ENCODE measurements at places on chromosomes 1 and 21. TPM values are rescaled to one million over a fixed set of nuclear protein-coding genes. Genes with fewer than 3 reads are reported as not detected.

- DNase-seq = peak; percentile 87
- H3K27ac ChIP-seq = peak overlapping the region; percentile 14
- H3K36me3 ChIP-seq = no peaks in the 10 kb centered on the region
- peak overlapping the region; percentile 67 for H3K4me3 ChIP-seq
- H3K4me1 ChIP-seq = peaks cover 36% of the 10 kb centered on the region
Observed at GRCh38 chr1:235093696-235094592, 34.7 kb downstream of the TOMM20 start.

DNA sequence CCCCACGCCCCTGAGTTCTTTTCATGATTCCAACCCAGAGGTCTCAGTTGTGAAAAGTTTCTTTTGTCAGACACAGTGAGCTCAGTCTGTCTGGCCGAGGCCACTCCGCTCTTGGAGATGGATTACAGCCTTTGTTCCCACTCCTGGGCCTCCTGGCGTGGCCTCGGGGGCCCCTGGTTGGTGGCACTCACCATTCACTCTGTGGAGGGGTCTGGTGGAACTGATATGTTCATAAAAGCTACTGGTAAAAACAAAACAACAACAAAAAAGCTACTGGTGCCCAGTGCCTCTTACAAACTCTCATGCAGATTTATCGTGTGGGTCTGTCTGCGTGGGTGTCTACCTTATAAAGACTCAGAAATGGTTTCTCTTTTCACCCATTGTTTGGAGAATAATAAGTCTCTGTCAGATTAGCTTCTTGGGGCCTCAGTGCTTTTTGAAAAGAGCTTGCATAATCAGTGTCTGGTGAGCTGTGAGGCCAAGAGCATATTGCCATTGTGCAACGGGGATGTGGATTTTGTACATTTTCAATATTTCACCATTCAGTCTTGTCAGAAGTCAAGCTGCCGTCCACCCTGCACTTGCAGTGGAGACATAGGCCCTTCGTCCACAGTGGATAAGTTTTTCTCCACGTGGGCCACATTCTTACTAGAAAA, 86.7 kb downstream of the GALNT2 start:
- peaks cover 6% of the 10 kb centered on the region for H3K36me3 ChIP-seq
- no peak overlapping the region for H3K27ac ChIP-seq
- H3K27me3 ChIP-seq = no peaks in the 10 kb centered on the region
- H3K4me1 ChIP-seq = peaks cover 44% of the 10 kb centered on the region
- no peak for DNase-seq

- no peak for DNase-seq
- peak overlapping the region; percentile 39 for H3K27ac ChIP-seq
- H3K36me3 ChIP-seq = peaks cover 5% of the 10 kb centered on the region
- peaks cover 44% of the 10 kb centered on the region for H3K4me1 ChIP-seq
- H3K4me3 ChIP-seq = no peak overlapping the region
- no peaks in the 10 kb centered on the region for H3K27me3 ChIP-seq
Observed at GRCh38 chr1:164767752-164768402, 208.9 kb downstream of the PBX1 start.

- no peaks in the 10 kb centered on the region for H3K27me3 ChIP-seq
- no peak overlapping the region for H3K4me3 ChIP-seq
- H3K4me1 ChIP-seq = peaks cover 17% of the 10 kb centered on the region
- H3K27ac ChIP-seq = no peak overlapping the region
- peaks cover 11% of the 10 kb centered on the region for H3K36me3 ChIP-seq
Observed at GRCh38 chr1:117150316-117150715, 28.8 kb upstream of the TRIM45 start.

- peaks cover 12% of the 10 kb centered on the region for H3K4me1 ChIP-seq
- 0 out of 2 replicates have a peak, but pooled peaks cover 2% of the 10 kb centered on the region for H3K36me3 ChIP-seq
- DNase-seq = peak; percentile 23
- no peak overlapping the region for H3K27ac ChIP-seq
Observed at GRCh38 chr1:33886496-33886895, 22.6 kb downstream of the HMGB4 start.

GRCh38 chr1:24322470-24323177, 3.5 kb downstream of the GRHL3 start:
- no peak overlapping the region for H3K27ac ChIP-seq
- peak overlapping the region; percentile 86 for H3K4me3 ChIP-seq
- peaks cover 51% of the 10 kb centered on the region for H3K4me1 ChIP-seq

DNA sequence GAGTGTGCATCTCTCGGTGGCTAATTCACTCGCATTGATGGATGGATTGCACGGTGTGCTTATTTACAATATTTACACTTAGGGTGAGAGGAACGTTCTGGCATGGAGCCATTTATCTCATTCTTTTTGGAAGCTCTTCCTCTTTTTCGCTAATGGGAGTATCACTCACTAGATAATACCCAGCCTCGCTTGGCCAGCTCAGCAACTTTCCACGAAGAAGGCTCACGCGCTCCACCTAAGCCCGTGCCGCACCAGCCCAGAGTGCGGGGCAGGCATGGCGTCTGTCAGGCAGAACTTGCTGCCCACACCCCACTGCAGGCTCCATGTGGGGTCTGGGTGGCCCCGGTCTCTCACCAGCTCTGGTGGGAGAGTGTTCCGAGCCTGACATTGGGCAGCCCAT, 484.9 kb downstream of the NPHP4 start:
- no peak overlapping the region for H3K27ac ChIP-seq
- DNase-seq = no peak
- H3K36me3 ChIP-seq = peaks cover 35% of the 10 kb centered on the region
- peaks cover 7% of the 10 kb centered on the region for H3K27me3 ChIP-seq
- no peaks in the 10 kb centered on the region for H3K4me1 ChIP-seq

- no peak overlapping the region for H3K4me3 ChIP-seq
- H3K27ac ChIP-seq = no peak overlapping the region
- DNase-seq = no peak
Observed at GRCh38 chr1:29900712-29901111, 664.4 kb downstream of the PTPRU start.

- peaks cover 8% of the 10 kb centered on the region for H3K4me1 ChIP-seq
- no peak for DNase-seq
- H3K36me3 ChIP-seq = peaks cover 9% of the 10 kb centered on the region
- peak overlapping the region; percentile 41 for H3K27ac ChIP-seq
- H3K27me3 ChIP-seq = no peaks in the 10 kb centered on the region
- H3K4me3 ChIP-seq = no peak overlapping the region
Observed at GRCh38 chr1:12143631-12144155, 23.1 kb upstream of the TNFRSF1B start.

GRCh38 chr21:14889080-14889810, 175.6 kb downstream of the NRIP1 start:
- H3K4me1 ChIP-seq = peaks cover 12% of the 10 kb centered on the region
- H3K27ac ChIP-seq = no peak overlapping the region
- DNase-seq = no peak
- H3K36me3 ChIP-seq = no peaks in the 10 kb centered on the region

- H3K4me1 ChIP-seq = peaks cover 37% of the 10 kb centered on the region
- peak overlapping the region; percentile 36 for H3K27ac ChIP-seq
- peak overlapping the region; percentile 79 for H3K4me3 ChIP-seq
- no peaks in the 10 kb centered on the region for H3K27me3 ChIP-seq
- DNase-seq = no peak
- H3K36me3 ChIP-seq = peaks cover 6% of the 10 kb centered on the region
Observed at GRCh38 chr1:44354268-44354839, 703 bp downstream of the ERI3 start.

- peaks cover 51% of the 10 kb centered on the region for H3K4me1 ChIP-seq
- H3K4me3 ChIP-seq = no peak overlapping the region
- no peaks in the 10 kb centered on the region for H3K36me3 ChIP-seq
- H3K27me3 ChIP-seq = no peaks in the 10 kb centered on the region
Observed at GRCh38 chr1:183093786-183094298, 70.6 kb downstream of the LAMC1 start.

GRCh38 chr1:162502928-162503327, 5.3 kb downstream of the UHMK1 start:
- no peak overlapping the region for H3K27ac ChIP-seq
- no peak for DNase-seq
- no peaks in the 10 kb centered on the region for H3K27me3 ChIP-seq

- no peak overlapping the region for H3K4me3 ChIP-seq
- DNase-seq = no peak
- peaks cover 7% of the 10 kb centered on the region for H3K4me1 ChIP-seq
- no peaks in the 10 kb centered on the region for H3K27me3 ChIP-seq
- peaks cover 42% of the 10 kb centered on the region for H3K36me3 ChIP-seq
Observed at GRCh38 chr1:6850537-6850936, 65.3 kb downstream of the CAMTA1 start.

GRCh38 chr1:3776231-3776961, 3.8 kb downstream of the SMIM1 start:
- no peak for DNase-seq
- H3K27me3 ChIP-seq = no peaks in the 10 kb centered on the region

DNA sequence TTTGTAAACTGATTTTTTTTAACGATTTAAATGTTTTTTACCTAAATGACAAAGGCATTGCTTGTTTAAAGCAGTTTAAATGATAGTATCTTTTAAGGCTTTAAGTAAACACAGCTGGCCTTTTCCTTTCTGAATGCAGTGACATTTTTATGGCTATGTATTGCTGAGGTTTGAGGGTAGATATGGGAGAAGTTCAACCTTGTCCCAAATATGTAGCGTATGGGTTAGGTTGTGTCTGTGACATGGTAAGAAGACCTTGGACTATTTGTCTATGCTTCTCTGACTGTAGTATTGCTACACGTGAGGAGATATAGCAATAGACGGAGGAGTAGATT, 32.5 kb downstream of the PKNOX1 start:
- DNase-seq = no peak
- peak overlapping the region; percentile 32 for H3K27ac ChIP-seq
- H3K4me1 ChIP-seq = peaks cover 34% of the 10 kb centered on the region
- no peak overlapping the region for H3K4me3 ChIP-seq
- H3K36me3 ChIP-seq = peaks cover 65% of the 10 kb centered on the region

DNA sequence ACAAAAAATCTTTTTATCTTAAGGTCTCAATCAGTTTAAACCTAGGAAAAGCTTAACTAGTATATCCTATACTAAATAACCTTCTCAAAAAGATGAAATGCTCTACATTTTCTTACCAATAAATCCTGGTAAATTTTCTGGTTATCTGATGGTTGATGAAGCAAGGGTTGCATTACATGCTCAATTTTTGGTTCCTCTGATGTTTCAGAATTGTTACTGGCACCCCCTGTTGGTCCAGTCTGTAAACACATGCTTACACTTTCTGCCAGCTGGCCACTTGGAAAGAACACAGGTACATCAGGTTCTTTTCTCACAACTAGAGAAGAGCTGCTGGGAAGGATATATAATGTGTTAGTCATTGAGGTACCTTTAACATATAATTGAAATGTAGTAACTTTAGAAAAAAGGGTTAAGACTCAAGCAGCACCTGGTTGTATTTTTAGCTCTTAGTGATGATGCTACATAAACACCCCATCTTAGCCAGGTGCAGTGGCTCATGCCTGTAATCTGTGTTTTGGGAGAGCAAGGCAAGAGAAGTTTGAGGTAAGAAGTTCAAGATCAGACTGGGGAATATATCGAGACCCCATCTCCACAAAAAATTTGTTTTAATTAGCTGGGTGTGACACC, 30.9 kb upstream of the TAL1 start:
- peak; percentile 60 for DNase-seq
- peaks cover 44% of the 10 kb centered on the region for H3K36me3 ChIP-seq
- H3K27me3 ChIP-seq = no peaks in the 10 kb centered on the region

DNA sequence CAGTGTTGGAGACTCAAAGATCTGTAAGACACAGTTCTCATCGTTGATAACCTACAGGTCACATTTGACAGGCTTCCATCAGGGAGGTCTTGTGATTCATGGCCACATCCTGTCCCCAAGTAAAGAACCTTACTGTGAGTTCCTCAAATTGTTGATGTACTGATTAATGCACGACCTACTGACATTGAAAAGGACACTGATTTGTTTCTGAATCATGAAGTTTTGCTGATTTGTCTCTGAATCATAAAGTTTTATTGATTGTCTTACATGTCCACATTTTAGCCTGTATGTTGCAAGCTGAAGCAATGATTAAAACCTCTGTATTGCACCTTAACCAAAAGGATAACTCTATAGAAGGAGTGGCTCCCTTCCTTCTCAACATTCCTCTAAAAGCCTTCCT, 476.3 kb upstream of the RUNX1 start:
- peaks cover 28% of the 10 kb centered on the region for H3K4me1 ChIP-seq
- no peak overlapping the region for H3K4me3 ChIP-seq
- no peaks in the 10 kb centered on the region for H3K27me3 ChIP-seq
- DNase-seq = no peak
- no peak overlapping the region for H3K27ac ChIP-seq
- no peaks in the 10 kb centered on the region for H3K36me3 ChIP-seq

DNA sequence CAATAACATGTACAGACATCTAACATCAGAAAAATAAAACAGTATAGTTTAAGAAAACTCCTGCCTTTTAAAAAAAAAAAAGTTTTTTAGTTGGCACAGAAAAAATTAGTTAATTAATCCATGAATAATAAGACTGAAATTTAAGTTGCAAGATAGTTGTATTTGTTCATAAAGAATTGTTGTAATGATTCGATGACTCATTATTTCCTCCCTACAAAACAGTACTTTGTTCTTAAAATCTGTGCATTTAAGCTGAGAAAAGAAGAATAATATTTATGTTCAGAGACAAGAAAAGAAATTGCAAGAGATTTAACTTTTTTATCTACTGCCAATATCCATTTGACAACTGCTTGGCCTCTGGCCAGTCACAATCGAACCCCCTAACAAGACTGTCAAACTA, 894.7 kb downstream of the ADGRL2 start:
- H3K4me3 ChIP-seq = no peak overlapping the region
- H3K4me1 ChIP-seq = no peaks in the 10 kb centered on the region
- no peaks in the 10 kb centered on the region for H3K27me3 ChIP-seq
- H3K27ac ChIP-seq = no peak overlapping the region

DNA sequence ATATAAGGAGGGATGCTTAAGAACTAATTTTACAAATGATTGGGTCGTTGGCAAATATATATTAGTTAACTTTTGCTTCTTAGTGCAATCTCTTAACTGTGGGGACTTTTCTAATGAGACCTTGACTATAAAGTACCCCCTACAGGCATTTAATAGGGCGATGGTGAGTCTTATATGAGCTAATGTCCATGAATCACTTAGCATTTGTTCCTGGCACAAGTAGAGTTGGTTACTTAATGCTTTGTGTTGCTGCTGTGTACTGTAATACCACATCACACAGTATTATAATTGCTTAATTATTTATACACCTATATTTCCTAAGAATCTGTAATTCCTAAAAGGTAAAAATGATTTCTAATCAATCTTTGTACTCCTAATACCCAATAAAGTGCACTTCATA, 25.3 kb upstream of the TMCO1 start:
- no peak for DNase-seq
- 0 out of 2 replicates have a peak, but pooled peaks cover 3% of the 10 kb centered on the region for H3K4me1 ChIP-seq
- no peaks in the 10 kb centered on the region for H3K36me3 ChIP-seq
- H3K27ac ChIP-seq = no peak overlapping the region

GRCh38 chr1:160081261-160081936, at the start of gene KCNJ9:
TSS of gene KCNJ9 (plus strand) at chr1:160081538. CDS start at chr1:160084031, 2,493 bp downstream.
- peaks cover 16% of the 10 kb centered on the region for H3K4me1 ChIP-seq
- H3K36me3 ChIP-seq = no peaks in the 10 kb centered on the region
- H3K27me3 ChIP-seq = peaks cover 84% of the 10 kb centered on the region
- DNase-seq = no peak
- no peak within 1 kb of the TSS for H3K4me3 ChIP-seq
- H3K27ac ChIP-seq = no peak within 1 kb of the TSS

The CAP1 gene
- 258 TPM for total RNA-seq

The DYNLT4 gene
- total RNA-seq = 0.57 TPM

The RHBDL2 gene
- 0.26 TPM for total RNA-seq

The CAMK2N1 gene
- total RNA-seq = 10.1 TPM

The LRRIQ3 gene
- 0.46 TPM for total RNA-seq

The PRDM15 gene
- total RNA-seq = 12.2 TPM

The PRKAA2 gene
- 8.1 TPM for total RNA-seq

The MIGA1 gene
- total RNA-seq = 6.2 TPM

The TTC13 gene
- total RNA-seq = 7.0 TPM

The ETS2 gene
- 45.0 TPM for total RNA-seq

The ERICH3 gene
- total RNA-seq = 0.07 TPM

The FABP3 gene
- 18.0 TPM for total RNA-seq

The F13B gene
- not detected for total RNA-seq

The SPOCD1 gene
- total RNA-seq = 3.7 TPM
